SK-MEL-5 (cell line): ENCODE measurements at places on chromosomes 4 and X. TPM values are rescaled to one million over a fixed set of nuclear protein-coding genes. Genes with fewer than 3 reads are reported as not detected.

The TRAM1L1 gene
- total RNA-seq = 1.7 and 2.8 TPM in 2 replicates

GRCh38 chrX:147476008-147476407 lies 435.7 kb upstream of the FMR1 start:
- peak; percentile 58 for DNase-seq

The SEC31A gene
- 91.3 and 104 TPM in 2 replicates for total RNA-seq

The NR3C2 gene
- total RNA-seq = 0.32 and 0.67 TPM in 2 replicates

DNA sequence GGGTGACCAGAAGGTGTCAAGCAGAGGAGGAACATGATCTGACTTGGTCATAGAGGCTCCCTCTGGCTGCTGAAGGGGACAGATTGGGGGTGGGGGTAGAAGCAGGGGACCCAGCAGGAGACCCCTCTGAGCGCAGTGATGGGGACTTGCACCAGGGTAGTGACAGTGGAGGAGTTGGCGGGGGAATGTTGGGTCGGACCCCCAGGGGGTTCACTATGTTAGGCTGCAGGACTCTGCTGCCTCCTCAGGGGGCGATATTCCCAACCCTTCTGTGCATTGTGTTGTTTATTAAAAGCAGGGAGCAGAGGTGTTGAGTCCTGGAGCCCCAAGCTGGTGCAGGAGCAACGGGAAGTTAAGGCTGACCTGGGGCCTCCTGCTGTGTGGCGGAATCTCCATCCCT lies 8.8 kb downstream of the WDR13 start:
- no peak for DNase-seq

The SLC34A2 gene
- total RNA-seq = not detected in 2 replicates

The CT55 gene
- 5.9 and 7.1 TPM in 2 replicates for total RNA-seq

The PRR27 gene
- not detected in 2 replicates for total RNA-seq

DNA sequence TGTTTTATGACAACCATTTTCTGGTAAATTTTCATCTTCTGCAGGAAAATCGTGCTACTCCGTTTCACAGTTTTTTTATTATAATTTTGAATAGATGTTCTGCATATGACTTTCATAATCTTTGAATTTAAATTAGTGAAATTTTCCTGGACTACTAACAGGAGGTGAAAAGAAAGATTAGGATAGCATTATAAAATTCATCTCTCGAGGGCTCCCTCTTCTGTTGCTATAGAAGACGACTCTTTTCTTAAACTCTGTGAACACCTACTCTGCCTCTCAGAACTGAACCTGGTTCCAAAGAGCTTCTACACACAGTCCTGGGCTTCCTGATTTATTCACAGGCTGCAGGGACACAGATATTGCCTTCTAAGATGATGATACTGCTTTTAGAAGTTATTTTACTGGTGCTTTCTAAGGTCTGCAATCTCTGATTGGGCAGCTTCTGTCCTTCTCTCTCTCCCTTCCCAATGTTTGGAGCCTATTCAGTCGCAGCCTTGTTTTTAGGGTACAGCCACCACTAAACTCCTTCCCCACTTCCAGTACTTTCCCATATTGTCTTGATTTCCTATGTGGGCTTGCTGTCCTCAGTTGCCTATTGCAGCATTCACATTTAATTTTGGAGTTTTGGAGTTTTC lies 10.1 kb upstream of the SAP30 start:
- peak; percentile 43 for DNase-seq

GRCh38 chr4:145295122-145295521 lies 114.7 kb upstream of the OTUD4 start:
- no peak for DNase-seq

The RHOXF1 gene
- not detected in 2 replicates for total RNA-seq

DNA sequence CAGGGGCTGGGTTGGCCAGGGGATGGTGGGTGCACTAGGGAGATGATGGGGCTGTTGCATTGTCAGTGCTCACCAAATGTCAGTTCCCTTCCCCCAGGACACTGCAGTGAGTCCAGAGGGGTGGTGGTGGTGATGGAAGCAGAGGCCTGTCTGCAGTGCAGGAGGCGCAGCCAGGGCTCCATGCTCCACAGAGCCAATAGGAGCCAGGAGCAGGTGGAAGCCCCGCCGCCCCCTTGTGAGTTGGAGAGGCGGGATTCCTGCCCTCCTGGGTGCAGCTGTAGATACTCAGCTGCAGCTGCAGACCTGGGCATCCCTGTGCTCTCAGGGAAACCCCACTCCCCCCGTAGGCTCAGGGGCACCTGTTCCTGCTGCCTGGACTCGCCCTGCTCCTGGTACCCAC lies 284.7 kb downstream of the EVC2 start:
- DNase-seq = no peak

The ERVMER34-1 gene
- total RNA-seq = 0.19 and 0.21 TPM in 2 replicates

The SAGE1 gene
- 20.4 and 22.8 TPM in 2 replicates for total RNA-seq

GRCh38 chr4:155008389-155008788 lies 200.0 kb upstream of the NPY2R start:
- DNase-seq = no peak

The MAP7D3 gene
- 27.8 and 28.0 TPM in 2 replicates for total RNA-seq

GRCh38 chr4:139555705-139556070 lies 331 bp downstream of the SETD7 start:
- no peak for DNase-seq

- DNase-seq = no peak
Observed at GRCh38 chrX:109268340-109268739, 213.5 kb downstream of the GUCY2F start.

DNA sequence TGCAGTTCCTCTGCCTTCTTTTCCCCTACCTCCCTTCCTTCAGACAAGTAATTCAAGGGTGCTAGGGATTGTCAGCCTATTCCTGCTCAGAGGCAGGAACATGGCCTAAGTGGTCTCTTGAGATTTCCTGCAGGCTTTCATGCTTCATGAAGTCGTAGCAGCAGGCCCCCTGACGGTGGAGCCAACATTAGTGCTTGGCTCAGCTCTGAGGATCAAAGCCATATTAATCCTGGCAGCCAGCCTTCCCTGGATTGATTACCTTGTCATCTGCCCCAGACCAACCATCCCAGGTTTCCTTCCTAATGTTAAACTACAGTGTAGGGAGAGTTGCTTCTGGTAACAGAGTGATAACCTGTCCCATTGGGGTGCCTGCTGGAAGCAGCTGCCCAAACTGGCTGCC lies 84.1 kb downstream of the SLC16A2 start:
- no peak for DNase-seq

DNA sequence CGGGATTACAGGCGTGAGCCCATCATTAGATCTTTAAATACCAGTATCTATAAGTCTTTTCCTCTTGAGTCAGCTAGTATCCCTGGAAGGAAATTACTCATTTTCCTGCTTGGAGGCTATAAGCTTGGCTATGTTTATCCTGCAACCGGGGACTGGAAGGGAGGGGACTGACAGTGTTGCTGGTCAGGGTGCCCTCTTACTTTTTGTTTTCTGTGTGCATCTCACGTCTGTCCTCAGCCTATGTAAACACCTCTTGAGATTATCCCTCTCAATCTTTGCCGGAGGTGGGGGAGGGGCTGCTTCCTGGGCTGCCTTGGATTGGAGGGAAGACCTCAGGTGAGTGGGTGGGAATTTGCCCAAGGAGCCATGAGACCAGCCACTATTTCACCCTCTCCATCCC lies 37.0 kb downstream of the HTT start:
- DNase-seq = no peak

GRCh38 chr4:96952610-96953009 lies 1112.7 kb downstream of the PDHA2 start:
- DNase-seq = no peak

DNA sequence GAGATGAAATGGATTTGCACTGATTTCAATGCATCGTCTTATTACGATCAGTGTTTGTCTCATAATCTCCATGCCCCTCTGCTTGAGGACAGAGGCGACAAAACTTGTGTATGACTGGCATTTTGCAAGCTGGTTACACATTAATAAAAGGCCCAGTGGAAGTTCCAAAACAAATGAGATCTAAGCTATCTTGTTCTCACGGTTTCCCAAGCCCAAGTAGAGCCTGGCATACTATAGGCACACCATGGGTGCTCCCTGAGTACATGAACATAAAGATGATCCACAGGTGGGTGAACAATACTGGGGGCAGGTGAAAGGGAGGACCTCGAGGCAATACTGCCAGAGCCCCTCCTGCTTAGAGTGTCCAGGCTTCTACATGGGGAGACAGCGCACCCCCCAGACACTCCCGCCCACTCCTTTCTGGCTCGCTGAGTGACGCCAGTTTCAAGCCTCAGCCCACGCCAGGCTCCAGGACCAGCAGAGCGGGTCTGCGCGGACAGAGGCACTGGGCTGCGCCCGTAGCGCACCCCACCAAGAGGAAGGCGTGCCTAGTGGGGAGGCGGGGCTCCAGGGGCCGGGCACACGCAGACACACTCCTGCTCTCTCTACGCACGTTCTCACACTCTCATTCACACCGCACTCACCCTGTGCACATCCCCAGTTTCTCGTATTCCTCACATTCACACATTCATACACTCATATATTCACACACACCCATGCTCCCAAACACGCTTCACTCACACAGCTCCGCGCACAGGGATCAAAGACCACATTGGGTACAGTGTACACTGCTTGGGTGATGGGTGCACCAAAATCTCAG lies 8.9 kb upstream of the GSX2 start:
- DNase-seq = no peak

DNA sequence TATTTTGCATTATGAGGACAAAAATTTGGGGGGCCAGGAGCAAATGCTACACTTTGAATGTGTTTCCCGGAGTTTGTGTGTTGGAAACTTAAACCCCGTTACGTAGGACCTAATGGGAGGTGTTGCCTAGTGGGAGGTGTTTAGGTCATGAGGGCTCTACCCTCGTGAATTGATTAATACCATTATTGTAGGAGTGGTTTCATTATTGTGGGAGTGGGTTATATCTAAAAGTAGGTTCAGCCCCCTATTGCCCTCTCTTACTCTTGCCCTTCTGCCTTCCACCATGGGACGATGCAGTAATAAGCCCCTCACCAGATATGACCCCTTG lies 15.5 kb downstream of the UBA6 start:
- no peak for DNase-seq

The CENPVL1 gene
- total RNA-seq = 0.32 TPM in 1 of 2 replicates, not detected in the other

GRCh38 chr4:18155067-18156041 lies 133.8 kb upstream of the LCORL start:
- DNase-seq = no peak

The GAGE13 gene
- total RNA-seq = 195 and 284 TPM in 2 replicates

DNA sequence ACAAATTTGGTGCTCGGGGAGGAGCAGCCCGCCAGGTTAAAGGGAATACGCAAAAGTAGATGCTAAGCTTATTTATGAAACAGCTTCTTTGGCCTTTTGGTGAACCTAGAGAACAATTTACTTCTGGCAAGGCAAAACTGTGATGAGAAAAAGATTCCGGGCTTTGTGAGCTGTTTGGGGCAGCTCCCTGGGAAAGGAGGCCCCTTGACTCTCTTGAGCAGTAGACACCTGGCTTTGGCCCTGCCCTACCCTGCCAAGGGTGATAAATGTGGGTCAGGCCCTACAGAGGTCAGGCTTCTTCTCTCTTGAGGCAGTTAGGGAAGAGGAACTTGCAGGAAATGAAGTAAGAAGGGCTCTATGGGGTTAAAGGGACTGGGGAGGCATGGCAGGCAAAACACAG lies 509.6 kb downstream of the MID1IP1 start:
- DNase-seq = no peak
